ENCODE measurements at places on chromosomes 5 and 9.

- DNase-seq = no peak
These were observed 75.0 kb downstream of the NDFIP1 start for GRCh38 chr5:142183561-142183960.

GRCh38 chr5:77235846-77236721, 25.6 kb downstream of the PDE8B start:
- no peak for DNase-seq

GRCh38 chr5:76851728-76852369, 2.0 kb downstream of the S100Z start:
- no peak for DNase-seq

DNA sequence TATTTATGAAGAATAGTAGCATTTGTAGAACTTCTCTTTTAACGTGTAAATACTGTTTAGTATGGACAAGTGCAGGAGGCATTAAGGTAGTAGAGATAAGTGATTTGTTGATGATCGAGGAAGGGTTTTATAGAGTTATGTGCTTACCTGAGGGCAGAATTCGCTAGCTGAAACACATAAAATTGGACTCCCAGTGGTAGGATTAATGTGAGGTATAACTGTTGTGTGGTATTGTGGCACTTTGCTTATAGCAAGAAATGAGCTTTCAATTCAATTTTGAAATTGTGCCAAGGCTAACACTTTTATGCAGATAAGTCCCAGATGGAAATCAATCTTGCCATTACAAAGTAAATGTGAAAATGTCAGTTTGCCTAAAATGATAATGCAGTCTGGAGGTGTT, 1.2 kb downstream of the AP3S1 start:
- peak; percentile 7 for DNase-seq

DNA sequence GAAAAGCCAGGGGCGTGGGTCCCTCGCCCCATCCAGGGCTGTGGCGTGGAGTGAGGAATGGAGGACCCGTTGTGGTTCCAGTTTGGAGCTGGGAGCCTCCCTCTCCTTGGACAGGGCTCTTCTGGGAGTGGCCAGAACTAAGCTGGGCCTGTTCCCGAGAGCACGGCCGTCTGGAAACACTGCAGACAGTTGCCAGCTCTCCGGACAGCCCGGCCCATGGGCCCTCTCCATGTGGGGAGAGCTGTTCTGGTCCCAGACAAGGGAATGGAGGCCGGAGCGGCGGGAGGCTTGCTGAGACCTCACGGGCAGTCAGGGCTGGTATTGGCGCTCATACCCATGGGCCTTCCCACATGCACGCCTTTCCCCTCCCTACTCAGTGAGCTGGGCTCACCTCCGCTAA, 45.2 kb upstream of the FCN2 start:
- no peak for DNase-seq

DNA sequence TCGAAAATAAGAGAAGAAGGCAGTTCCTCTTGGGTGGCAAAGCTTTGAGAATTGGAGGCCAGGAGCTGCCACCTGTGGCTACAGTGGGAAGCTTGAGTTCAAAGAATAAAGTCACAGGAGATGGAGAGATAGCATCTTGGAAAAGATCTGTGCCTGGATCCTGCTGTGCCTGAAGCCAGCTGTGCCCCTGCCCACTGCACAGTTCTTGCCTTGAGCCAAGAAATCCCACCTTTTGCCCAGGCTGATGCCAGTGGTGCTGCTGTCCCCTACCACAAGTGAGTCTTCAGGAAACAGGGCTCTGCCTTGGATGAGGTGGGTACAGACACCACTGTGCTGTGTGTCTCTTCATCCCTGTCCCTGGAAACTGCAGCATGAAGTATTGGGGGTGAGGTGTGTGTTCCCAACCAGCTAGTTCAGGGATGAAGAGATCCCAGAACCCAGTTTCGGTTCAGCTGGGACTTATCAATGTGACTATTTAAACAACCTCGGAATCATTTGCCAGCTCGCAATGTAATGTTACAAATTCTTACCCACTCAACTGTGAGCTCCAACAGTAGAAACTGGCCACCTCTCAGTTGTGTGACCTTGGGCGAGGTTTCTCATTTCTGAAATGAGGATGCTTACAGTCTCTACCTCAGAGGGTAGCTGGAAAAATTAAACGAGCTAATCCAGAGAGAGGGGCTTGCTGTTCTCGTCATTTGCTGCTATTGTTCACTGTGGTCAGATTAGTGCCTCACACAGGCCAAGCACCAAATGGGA, 5.9 kb downstream of the IER5L start:
- no peak for DNase-seq

- peak; percentile 49 for DNase-seq
These were observed 68.6 kb upstream of the DPYSL3 start for GRCh38 chr5:147578228-147579024.

GRCh38 chr5:157025093-157025698, 33.7 kb downstream of the HAVCR1 start:
- DNase-seq = no peak

GRCh38 chr5:181044662-181045305, 4.7 kb downstream of the BTNL9 start:
- DNase-seq = no peak

- no peak for DNase-seq
These were observed 99.1 kb downstream of the PTTG1 start for GRCh38 chr5:160520609-160521391.

GRCh38 chr5:175846332-175846731, 25.0 kb upstream of the CPLX2 start:
- no peak for DNase-seq

DNA sequence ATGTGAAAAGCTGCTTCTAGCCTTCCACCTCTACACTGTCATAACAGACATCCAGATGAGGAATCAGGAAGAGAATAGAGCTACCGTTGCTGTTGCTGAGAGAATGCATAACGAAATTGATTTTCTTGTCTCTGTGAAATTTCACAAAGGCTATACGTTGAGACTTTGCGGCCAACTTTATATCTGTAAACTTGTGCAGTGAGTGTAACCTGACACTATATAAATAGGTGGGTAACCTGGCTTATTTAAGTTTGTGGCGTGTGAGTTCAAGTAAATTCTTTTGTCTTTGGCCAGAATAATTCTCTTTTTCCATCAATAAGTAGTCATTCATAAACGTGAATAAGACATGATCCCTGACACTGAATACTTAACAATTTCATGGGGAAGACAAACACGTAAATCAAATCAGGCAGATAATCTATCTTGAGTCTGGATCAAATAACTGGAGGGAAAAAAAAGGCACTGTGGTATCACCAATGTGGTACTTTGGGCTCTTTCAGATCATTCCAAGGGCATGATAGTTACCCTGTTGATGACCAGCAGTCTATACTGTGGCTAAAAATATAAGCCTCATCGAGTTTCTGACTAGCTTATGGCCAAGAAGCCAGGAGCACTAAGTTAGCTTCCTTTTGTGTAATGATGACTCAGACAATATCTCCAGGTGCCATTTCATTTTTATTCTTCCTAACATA, 98.2 kb upstream of the RASA1 start:
- no peak for DNase-seq

- DNase-seq = no peak
These were observed 138.6 kb upstream of the SPEF2 start for GRCh38 chr5:35478856-35479682.

DNA sequence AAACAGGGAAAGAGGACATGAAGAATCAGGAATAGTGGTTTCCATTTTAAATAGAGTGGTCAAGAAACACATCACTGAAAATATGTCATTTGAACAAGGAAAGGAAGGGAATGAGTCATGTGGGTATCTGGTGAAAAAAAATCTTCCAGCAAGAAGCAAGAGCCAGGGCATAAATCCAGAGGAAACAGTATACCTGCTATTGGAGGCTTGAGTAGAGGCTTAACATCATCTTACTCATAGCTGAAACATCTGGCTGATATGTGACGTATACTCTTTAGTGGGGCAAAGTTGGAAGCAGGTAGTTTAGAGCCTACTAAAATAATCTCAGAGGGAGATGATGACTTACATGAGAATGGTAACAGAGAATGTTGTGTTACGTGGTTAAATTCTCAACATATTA, 517.2 kb downstream of the CAAP1 start:
- no peak for DNase-seq

GRCh38 chr9:132673355-132673754, 3.1 kb downstream of the GTF3C4 start:
- DNase-seq = no peak

- no peak for DNase-seq
These were observed 216.7 kb downstream of the BNC2 start for GRCh38 chr9:16653491-16654399.

All from NCI-H774 (cell line).